Naive B cell (primary cell): ENCODE measurements at places on chromosomes 3 and 15.

- no peak for DNase-seq
Observed at GRCh38 chr3:143727391-143727790, 120.9 kb downstream of the SLC9A9 start.

DNA sequence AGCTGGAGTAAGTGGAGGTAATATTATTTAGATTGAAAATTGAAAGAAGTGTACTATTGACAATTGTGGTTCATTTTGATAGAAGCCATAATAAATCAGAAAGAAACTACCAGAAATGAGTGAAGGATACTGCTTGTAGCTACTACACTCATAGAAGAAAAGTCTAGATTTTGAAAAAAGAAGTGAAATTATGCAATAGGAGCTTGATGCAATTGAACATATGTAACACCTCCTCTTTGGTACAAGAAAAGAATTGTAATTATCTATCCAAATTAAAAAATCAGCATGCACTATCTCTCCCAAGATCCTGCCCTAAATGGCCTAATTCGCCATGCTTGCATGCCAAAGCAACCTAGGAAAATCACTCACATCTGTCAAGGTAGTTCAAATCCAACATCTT is 51.1 kb upstream of the CD200R1L start:
- DNase-seq = no peak

DNA sequence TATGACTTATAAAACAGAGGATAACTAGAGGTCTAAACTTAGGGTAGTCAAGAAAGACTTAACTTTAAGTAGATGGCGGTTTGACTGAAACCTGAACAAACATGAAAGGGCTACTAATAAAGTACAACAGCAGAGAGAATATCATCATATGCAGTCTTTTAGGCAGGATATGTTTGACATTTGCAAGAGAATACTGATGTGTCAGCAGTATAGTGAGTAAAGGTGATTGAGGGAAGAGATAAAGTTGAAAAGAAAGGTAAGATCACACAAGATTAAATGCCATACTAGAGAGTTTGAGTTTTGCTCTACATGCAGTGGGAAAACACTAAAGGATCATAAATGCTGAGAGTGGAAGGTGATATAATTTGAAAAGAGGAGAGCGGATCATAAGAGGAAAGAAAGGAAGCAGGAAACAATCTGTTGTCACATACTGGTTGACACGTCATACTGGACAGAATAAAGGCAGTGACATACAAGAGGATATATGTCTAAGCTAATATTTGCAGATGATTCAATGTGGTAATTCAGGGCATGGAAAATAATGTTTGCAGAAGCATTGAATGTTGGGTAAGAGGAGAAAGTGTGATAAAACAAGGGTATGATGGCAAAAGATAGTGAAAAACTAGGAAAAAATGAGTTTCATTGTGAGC is 223.0 kb downstream of the EPHA6 start:
- no peak for DNase-seq

DNA sequence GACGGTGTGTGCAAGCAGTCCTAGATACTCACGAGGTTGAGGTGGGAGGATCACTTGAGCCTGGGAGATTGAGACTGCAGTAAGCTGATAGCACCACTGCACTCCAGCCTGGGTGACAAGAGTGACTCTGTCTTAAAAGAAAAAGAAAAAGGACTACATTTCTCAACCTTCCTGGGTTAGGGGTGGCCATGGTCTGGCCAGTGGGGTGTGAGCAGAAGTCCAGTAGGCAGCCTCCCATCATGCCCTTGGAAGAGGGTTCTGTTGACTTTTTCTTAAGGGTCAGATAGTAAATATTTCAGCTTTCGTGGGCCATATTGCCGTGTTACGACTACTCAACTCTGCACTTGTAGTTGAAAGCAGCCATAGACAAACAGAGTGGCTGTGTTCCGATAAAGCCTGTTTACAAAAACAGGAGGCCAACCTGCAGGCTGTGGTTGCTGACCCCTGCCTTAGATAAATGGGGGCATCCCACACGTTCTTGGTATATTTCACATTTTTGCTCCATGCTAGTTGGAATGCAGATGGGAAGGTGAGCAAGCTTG is 31.0 kb upstream of the PDE8A start:
- DNase-seq = no peak

DNA sequence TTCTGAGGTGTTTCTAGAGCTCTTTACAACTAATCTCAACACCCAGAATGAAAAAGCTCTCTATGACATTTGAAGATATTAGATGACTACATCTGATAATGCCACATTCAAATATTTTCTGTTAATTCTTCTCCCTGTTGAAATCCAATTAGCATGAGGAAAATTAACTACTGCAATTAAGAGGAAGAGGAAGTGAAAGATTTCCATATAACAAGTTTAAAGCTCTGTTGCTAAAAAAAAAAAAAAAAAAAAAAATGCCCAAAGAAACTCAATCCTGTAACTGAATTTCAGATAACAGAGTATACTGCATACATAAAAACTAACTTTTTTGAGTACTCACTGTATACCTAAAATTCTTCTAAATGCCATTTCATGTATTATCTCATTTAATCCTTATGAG is 109.8 kb downstream of the TNIK start:
- DNase-seq = no peak

- DNase-seq = no peak
Observed at GRCh38 chr15:25797936-25798901, 64.9 kb downstream of the ATP10A start.

GRCh38 chr3:150786791-150787190 is 23.8 kb upstream of the SIAH2 start:
- no peak for DNase-seq

DNA sequence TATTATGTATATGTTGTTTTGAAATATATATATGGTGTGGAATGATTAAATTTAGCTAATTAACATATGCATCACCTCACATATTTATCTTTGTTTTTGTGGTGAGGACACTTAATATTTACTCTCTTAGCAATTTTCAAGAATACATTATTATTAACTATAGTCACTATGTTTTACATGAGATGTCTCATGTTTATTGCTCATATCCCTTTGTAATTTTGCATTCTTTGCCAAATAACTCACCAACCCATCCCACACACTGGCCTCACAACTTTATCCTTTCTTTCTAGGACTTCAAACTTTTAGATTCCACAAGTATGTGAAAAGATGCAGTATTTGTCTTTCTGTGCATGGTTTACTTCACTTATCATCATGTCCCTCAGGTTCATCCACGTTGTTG is 950.2 kb upstream of the CADM2 start:
- DNase-seq = no peak

DNA sequence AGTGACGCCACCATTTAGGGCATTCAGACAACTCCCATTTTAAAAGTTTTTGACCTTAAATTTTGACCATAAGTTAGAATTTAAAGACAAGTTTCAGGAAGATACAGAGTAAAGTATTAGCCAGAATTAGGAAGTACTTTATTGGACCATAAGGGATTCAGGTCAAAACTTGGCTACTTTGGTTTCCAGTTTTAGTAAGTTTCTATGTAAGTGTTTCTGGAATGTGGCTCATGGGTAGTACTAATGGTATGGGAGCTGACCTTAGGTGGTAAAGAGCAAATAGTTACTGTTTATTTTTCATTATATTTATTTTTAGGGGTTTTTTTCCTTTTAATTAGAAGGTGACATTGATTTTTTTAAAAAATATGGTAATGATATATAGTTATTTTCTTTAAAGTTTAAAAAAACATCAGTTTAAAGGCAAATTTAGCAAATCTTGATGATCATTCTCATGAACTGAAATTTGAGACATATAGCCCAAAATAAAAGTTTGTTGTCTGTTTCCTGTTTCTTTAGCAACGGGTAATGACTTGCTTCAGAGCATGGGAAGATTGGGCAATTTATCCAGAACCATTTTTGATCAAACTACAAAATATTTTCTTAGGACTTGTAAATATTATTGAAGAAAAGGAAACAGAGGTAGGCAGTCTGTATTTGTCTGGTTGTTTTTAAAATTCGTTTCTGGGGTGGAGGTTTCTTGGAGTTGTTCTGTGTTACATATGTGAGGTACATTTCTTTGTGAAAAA is 34.3 kb downstream of the U2SURP start:
- DNase-seq = no peak

DNA sequence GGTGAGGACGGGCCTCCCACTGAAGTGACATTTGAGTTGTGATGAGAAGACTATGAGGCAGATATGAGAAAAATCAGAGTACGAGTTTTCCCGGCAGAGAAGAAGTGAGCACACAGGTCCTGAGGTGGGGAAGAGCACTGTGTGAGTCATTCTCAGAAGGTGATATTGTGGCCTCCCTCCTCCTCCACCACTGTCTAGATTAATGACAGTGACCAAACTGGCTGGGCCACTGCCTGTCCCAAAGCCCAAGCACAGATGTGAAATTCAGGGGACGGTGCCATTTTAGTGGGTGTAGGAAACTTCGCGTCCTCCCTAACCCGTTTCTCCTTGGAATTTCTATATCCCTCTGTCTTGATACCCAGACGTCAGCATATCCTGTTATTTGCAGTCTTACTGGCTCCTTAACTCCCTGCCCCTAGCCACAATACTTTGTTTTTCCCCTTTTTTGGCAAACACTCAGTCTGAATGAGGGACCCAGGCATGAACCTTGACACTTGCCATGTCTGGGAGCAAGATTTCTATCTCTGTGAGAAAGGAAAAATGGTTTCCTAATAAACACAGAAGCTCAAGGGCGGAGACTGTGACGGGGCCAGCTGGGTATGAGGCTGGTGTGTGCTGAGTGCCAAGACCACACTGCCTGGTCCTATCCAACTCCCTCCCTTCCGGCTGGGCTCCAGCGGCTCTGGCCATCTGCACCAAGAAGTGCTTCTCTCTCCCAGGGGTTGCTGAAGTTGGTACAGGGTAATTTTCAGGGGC is 15.2 kb downstream of the PRICKLE2 start:
- no peak for DNase-seq

DNA sequence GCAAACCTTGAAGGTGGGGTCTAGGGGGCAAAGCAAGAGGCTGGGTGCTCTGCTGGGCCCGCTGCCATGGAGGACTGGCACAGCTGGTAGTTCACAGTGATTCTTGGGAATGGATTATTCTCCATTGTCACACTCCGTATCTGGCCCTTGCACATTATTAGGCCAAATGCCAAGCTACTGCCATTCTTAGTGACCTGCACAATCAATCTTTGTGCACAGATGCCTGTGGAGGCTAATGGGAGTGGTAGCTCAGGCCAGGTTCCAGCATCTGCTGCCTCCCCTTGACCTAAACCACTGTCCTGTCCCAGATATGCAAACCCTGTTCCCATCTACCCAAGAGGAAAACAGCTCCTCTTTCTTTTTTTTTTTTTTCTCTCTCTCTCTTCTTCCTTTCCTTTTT is 67.5 kb downstream of the TIPARP start:
- no peak for DNase-seq
